ENCODE measurements at places on chromosomes 6 and 20. TPM values are rescaled to one million over a fixed set of nuclear protein-coding genes. Genes with fewer than 3 reads are reported as not detected.

The SLC24A3 gene
- 1.1 TPM for total RNA-seq

GRCh38 chr6:38012573-38012972 lies 193.0 kb downstream of the ZFAND3 start:
- peak; percentile 82 for DNase-seq

GRCh38 chr20:31674895-31675827 lies 37.4 kb downstream of the COX4I2 start:
- DNase-seq = peak; percentile 90

- no peak for DNase-seq
These were observed 33.8 kb downstream of the ZNF217 start for GRCh38 chr20:53559816-53560215.

DNA sequence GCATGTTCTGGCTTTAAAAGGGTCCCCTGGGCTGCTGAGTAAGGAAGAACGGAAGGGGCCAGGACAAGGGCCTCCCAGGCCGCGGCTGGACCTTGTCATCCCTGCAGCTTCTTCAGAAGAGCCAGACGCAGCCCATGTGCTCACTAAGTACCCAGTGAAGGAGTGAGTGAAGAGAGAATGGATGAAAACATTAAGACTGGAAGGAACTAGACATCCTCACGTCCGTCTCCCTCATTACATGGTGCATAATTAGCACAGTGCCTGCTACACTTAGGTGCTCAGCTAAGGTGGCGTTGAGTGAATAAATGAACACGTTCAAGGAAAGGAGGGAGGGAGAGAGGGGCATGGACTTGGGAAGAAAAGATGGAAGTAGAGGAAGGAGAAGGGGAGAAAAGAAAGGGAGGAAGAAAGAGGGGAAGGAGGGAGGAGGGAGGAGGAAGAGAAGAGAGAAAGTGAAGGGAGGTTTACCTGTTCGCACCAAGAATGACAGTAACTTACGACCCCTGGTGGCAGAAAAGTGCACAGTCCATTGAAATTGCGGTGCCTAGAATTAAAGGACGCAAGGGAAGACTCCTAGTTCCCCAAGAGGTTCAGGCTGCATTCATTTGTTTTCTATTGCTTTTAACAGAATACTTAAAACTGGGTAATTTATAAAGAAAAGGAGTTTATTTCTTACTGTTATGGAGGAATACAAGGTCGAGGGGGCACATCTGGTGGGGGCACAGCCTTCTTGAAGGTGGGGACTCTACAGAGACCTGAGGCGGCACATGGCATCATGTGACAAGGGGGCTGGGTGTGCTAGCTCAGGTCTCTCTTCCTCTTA lies 8.0 kb downstream of the TP53RK start:
- no peak for DNase-seq

Data from osteoblast (primary cell).